ENCODE measurements at places on chromosomes 3 and 15.

DNA sequence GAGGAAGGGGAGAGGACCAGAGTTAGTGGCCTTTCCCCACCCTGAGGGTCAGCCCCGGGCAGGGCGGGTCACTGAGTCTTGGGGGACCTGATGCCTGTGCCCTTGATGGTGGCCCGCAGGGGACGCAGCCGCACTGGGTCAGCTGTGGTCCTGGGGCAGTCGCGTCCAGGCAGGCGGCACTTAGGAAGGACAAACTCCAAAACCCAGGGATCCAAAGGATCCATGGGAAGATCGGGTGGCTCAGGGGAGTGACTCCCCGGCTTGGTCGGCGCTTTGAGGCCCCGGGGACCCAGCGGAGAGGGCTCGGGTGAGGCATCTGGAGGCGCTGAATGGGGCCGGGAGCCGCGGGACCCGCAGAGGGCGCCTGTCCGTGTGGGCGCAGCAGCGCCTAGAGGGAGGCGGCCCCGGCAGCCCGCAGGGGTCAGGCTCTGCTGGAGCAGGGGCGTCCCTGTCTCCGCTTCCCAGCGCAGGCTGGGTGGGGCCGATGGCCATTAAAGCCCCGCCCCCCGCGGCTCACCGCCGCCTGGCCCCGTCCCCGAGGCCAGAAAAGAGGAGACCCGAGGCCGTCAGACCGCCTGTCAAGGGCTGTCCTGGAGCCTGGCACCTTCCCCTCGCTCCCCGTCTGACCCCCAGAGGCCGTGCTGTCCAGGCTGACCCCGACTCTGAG is 17.5 kb downstream of the CIDEC start:
- peak; percentile 31 for DNase-seq

GRCh38 chr3:127987309-127987995 is 64.8 kb upstream of the SEC61A1 start:
- DNase-seq = no peak

- DNase-seq = no peak
Observed at GRCh38 chr3:152051501-152052404, 178.3 kb downstream of the SUCNR1 start.

DNA sequence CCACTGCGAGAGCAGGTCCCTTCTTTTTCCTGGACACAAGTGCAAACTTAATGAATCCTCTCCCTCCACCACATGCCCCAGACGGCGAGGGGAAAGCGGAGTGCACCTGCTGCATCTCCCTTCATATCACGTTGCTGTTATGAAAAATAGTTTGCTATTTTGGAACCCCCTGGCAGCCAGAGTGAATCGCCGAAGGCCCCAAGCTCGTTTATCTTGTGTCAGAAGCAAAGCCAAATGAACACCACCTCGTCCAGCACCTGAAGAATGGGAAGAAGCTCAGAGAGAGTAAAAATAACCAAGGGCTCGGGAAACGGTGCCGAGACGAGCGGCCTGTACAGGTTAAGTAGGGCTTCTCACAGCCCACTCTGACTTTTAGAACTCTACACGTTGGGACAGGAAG is 394.6 kb upstream of the RORA start:
- no peak for DNase-seq

DNA sequence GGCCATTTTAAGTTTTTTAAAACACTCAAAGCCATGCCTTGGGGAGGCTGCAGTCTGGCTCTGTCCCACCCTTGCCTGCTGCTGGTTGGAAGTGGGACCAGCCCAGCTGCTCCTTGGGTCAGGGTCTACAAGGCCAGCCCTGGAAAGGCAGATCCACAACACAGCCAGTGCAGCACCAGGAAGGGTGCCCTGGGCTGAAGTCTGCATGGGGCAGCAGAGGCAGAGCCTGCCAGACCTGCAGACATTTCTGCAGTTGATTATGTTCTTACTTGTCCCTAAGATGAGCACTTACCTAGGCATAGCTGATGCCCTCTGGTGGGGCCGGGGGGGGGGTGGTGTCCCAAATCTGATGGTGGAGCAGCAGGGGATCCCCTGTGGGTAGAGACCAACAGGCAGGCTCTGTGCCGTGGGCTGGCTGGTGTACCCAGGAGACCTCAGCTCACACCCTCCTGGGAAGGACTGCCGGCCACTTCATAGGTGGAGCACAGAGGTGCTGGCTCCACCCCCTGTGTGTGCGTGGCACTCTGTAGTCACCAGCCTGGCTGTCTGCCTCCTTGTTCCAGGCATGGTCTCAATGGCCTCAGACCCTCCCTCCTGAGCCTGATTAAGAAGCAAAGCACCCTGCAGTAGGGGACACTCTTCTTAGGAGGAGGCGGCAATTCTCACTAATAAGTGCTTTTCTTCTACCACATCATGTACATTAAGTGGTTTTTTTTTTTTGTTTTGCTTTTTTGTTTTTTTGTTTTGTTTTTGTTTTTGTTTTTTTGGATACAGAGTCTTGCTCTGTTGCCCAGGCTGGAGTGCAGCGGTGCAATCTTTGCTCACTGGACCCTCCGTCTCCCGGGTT is 97.4 kb upstream of the KLF13 start:
- peak; percentile 24 for DNase-seq

DNA sequence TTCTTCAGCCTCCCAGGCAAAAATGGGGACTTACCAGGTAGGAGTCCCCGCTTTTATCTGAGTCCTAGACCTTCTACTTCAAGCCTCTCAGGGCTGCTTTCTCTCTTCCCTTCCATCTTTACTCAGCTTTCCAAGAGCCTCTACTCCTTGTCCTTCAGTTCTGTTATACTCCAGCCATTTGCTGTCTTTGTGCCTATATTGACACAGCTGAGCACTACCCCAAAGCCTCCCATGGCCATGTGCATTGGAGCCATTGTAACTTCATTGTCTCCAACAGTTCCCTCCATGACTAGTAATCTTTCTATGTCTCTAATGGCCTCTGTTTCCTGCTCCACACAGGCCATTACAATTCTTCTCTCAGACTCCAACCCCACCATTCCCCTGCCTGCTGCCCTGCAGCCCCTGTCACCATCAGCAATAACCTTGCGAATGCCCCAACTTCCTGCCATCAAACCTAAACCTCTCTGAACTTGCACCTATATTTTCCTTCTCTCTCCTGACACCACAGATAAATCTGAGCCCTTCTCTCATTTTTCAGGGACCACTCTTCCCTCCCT is 77.9 kb upstream of the ADPGK start:
- no peak for DNase-seq

DNA sequence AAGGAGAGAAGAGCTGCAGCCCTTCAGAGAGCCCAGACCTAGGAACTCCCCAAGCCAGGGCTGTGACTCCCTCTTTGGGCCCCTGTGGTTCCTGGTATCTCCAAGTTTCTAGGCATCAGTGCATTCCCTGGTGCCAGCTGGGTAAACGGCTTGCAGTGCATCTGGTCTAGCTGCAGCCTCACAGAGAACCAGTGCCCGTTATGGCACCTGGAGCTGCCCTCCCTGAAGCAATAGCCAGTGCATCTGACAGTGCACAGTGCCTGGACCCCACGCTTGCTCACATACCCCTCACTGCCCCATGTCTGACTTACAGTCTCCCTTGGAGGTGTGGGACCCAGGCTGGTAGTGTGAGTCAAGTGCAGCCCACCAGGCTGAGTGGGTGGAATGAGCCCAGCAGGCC is 52.1 kb downstream of the LSAMP start:
- DNase-seq = no peak

GRCh38 chr3:76063019-76063418 is 277.7 kb upstream of the ZNF717 start:
- DNase-seq = no peak

DNA sequence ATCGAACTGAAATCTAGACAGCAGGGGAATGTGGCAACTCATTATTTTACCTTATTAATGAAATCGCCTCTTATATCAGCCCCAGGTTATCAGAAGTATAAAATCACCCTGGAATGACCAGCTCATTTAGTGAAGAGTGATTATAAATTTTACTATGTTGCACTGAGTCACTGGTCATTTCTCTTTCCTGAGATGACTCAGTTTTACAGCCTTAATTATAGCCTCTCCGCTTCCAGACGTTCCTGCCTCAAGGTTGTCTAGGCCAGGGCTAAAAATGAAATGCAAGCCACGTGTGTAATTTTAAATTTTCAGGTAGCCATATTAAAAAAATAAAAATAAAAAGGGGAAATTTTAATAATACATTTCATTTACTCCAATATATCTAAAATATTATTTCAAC is 33.3 kb downstream of the DET1 start:
- DNase-seq = no peak

DNA sequence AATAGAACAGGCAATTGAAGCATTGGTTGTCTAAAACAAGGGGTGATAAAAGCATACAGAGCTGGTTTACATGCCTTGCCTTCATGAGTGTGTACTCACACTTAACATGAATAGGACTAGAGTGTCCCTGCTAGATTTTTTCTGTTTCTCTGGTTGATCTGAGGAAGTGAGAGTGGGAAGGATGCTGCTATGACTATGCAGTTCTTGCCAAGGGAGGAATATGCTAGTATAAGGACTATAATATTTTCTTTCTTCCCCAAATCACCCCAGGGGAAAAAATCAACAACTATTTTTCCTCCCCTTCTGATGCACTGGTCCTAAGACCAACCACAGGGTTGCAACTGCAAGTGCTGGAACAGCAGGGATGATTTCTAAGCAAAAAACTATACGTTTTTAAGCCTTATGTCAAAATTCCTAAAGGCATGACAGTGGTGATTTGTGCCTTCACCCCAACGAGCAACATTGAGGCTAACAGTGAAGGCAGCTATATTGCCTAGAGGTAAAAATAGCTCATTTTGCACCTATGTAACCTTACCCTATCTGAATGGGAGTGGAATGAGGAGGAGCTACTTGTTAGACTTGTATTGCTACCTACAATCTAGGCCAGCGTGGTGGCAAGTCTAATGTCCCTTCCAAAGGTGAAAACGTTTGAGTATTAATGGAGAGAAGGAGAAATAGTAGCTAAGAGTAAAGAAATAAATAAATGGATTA is 33.5 kb upstream of the USP8 start:
- no peak for DNase-seq

- DNase-seq = no peak
Observed at GRCh38 chr3:86245360-86245759, 745.6 kb downstream of the VGLL3 start.

DNA sequence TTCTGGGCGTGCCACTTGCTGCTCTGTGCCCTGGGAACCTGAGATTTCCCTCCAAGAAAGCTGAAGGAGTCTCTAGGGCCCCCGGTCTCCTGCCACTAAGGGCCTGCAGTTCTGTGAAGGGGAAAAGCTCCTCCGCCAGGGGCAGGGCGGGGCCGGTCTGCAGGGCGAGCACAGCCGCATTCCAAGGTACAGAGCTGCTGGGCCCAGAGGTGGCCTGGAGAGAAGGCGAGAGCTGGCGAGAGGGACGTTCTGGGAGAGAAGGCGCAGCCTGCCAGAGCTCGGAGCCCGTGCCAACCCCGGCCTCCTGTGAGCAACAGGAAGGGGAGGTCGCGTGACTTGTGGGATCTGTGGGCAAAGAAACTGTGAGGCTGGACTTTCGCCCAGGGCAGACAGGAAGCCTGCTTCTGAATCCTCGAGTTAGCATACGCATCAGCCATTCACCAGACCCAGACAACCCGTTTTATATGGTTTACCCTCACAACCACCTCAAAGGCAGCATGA is 500.4 kb downstream of the SHQ1 start:
- DNase-seq = peak; percentile 63

DNA sequence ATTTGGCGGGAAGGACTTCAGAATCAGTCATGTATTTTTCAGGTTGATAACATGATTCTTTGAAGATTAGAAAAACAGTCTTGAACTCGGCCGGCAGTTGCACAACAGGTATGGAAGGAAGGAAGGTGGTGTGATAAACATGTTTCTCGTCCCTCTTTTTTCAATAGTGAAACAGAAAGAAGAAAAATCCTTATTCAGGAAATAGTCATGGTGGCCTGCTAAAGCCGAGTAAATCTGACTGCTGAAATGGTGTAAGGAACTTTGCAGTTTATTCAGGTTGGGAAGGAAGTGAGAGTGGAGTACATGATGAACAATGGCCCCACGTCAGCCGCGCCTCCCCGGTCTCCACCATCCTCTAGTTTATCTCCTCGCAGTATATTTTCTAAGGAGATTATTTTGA is 6.7 kb downstream of the RASGRP1 start:
- DNase-seq = no peak

GRCh38 chr15:81087694-81088093 is 46.4 kb upstream of the CFAP161 start:
- DNase-seq = no peak

GRCh38 chr3:126857928-126858327 is 125.0 kb upstream of the PLXNA1 start:
- DNase-seq = no peak

DNA sequence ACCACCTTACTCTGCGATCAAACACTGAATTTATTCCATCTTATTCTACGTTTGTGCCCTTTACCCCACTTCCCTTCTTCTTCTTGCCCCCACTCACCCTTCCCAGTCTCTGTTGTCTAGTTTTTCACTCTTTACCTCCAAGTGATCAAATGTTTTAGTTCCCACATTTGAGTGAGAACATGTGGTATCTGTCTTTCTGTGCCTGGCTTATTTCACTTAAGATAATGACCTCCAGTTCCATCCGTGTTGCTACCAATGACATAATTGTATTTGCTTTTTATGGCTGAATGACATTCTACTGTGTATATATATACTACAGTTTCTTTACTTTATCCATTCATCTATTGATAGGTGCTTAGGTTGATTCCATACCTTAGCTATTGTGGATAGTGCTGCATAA is 78.8 kb downstream of the PDCD6IP start:
- DNase-seq = no peak

GRCh38 chr15:45666119-45666875 is 31.5 kb downstream of the SQOR start:
- no peak for DNase-seq

GRCh38 chr15:46652266-46652665 is 1017.4 kb downstream of the SQOR start:
- DNase-seq = no peak

GRCh38 chr3:37283011-37283410 is 108.6 kb upstream of the LRRFIP2 start:
- DNase-seq = no peak
